ENCODE measurements at places on chromosomes 2 and 18. TPM values are rescaled to one million over a fixed set of nuclear protein-coding genes. Genes with fewer than 3 reads are reported as not detected.

GRCh38 chr2:142865924-142866323 is 11.5 kb upstream of the KYNU start:
- no peak for DNase-seq

DNA sequence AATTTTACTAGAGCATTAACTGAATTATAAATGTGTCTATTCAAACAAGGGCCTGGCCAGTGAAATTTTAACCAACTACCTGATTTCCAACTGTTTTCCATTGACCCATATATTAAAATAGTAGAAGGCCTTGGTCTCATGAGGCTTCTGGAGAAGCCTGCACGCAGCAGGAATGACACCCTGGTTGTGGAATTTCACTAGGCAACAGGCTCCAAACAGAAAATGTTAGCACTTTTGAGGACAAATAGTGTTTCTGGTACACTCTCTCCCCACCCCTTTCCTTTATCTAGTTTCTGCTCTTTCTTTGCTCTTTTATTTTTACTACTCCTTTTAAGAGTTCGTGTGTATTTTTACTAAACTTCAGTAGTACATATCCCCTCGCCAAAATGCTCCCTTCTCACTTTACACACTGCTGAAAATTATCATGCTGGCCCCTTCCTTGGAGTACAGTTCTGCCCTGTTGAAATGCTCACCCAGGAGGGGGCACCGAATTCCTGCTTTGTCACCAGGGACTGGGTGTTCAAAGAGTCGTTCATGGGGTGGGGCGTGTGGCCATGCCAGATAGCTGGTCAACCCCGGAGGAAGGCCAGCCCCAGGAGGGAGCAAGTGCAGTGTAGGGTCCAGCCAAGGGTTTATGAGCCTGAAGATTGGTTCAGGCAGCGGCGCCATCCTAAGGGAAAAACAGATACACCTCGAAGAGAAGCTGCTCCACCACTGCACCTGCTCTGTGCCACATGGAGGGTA is 22.1 kb upstream of the COL6A3 start:
- no peak for DNase-seq

DNA sequence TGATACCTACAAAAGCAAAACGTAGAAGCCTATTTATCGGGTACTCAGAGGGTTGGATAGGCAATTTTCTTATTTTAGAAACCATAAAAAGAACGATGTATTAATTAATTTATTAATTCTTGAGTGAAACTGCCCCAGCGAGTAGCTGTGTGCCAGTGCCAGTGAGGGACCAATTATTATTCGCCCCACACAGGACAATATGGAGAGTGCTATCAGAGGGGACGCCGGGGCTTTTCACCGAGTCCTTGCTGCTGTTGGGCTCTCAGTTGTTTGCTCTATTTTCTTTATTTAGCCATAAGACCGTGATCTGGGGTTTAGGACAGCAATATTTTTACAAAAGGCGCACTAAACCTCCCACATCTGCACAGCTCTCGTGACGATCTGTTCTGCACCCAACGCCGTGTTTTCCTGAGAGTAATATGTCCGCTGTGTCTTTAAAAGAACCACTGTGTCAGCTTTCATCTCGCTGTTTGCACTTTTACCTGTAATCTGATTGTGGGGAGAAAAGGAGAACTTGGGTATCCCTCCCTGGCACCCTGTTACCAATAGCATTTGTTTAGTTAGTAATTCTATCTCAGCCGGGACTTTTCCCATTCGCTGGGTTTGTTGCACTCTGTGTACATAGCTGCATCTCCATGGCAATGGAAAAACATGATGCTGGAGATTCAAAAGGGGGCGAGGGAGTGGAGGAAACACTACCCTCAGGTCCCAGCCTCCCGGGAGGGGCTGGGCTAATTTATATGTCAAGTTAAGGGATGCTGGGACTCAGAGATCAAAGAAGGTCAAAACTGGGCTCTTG is 30.1 kb upstream of the ZNF516 start:
- no peak for DNase-seq

UGT1A3 gene
- total RNA-seq, result not detected

Measured in tibial nerve (tissue), 4 donors.